ENCODE measurements at places on chromosomes 7 and 10. TPM values are rescaled to one million over a fixed set of nuclear protein-coding genes. Genes with fewer than 3 reads are reported as not detected.

GRCh38 chr10:110859973-110860376 lies 11.8 kb upstream of the PDCD4 start:
- no peak for DNase-seq

DNA sequence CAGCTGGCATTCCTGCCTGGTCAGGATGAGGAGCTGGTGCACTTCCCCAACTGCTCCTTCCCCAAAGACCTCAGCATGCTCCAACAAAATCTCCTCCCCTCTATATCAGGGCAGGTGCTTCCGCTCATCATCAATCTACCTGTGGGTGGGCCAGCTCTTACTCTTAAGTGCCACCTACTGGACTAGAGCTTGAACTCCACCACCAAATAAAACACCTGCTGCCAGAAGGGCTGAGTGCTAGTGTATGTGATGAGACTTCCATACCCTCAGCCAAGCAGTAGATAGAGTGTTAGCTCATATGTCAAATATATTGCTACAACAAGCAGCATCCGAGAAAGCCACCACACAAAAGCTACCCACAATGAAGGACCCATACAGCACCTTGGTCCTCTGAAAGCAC lies 264.3 kb downstream of the RNLS start:
- no peak for DNase-seq

- peak; percentile 46 for DNase-seq
Measured at GRCh38 chr10:132294561-132295318, 13.0 kb downstream of the STK32C start.

- DNase-seq, result no peak
Measured at GRCh38 chr7:14551310-14551709, 351.2 kb downstream of the DGKB start.

- no peak for DNase-seq
Measured at GRCh38 chr7:70114806-70115205, 516.5 kb downstream of the AUTS2 start.

DNA sequence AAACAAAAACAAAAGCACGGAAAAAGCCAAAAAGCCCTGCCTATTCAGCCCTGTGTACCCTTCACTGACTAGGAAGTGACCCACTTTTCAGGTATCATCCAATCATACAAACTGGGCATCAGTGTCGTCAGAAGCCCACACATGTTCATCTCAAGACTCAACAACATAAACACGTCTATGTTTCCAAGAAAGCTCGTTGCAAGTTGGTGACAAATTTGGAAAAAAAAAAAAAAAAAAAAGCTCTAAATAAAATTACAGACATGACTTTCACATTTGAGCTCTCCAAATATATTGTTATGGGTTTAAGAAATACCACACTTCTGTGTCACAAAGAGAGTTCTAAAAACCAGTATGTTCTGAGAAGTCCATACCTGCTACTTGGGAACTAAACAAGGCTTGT lies 204.7 kb upstream of the KLF14 start:
- DNase-seq, result no peak

- no peak for DNase-seq
Measured at GRCh38 chr7:138538518-138538917, 78.5 kb downstream of the TRIM24 start.

DNA sequence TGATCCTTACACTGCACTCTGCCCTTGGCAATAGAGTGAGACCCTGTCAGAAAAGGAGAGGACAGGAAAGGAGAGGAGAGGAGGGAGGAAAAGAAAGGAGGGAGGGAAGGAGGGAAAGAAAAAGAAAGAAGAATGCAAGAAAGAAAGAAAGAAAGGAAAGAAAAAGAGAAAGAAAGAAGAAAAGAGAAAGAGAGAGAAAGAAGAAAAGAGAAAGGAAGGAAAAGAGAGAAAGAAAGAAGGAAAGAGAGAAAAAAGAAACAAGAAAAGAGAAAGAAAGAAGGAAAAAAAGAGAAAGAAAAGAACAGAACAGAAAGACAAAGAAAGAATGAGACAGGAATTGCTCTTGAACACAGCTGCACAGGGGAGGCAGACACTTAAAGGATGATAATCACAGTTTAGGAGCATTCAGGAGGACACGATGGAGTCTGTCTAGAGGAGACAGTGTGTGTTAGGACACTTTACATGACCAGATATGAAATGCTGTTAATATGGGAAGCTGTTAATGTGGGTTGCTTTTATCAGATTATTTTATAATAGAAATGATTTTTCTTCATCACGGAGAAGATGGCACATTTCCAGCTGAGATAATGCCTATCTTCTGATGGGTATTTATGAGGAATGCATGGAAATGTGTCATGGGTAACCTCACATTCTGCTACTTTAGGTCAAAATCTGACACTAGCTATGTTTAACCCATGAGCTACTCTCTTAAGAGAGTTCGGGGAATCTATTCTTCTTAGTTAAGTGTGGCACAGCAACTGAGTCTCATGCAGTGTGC lies 160.5 kb downstream of the BAMBI start:
- DNase-seq, result no peak

GRCh38 chr7:18708204-18708603 lies 212.7 kb downstream of the HDAC9 start:
- DNase-seq, result no peak

GRCh38 chr7:114924038-114924712 lies 2.3 kb downstream of the MDFIC start:
- no peak for DNase-seq

GRCh38 chr7:41641011-41641664 lies 61.8 kb downstream of the INHBA start:
- no peak for DNase-seq

- DNase-seq, result no peak
Measured at GRCh38 chr7:139799586-139799985, 21.8 kb upstream of the HIPK2 start.

GRCh38 chr10:30598105-30598776 lies 31.3 kb downstream of the LYZL2 start:
- DNase-seq, result no peak

DNA sequence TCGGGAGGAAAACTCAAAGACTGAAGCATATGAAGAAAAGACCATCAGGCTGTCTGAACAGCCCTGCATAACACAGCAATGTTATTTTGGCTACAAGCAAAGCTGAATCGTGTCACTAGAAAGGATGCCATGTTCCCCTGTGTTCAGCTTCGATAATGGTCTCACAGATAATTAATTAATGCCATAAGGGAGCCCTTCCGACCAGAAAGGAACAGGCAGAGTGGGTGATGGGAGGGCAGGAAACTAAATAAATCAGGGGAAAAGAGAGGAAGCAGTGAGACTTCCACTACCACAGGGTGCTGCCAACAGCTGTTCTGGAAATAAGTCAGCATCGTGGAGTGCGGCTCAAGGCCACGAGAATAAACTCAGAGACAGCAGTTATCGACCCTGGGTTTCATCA lies 3.2 kb downstream of the PTPRN2 start:
- DNase-seq, result no peak

Gene MGMT
- 24.5 TPM for total RNA-seq

Gene CCDC172
- total RNA-seq, result not detected

Gene JAKMIP3
- 1.1 TPM for total RNA-seq

Gene OPALIN
- total RNA-seq, result not detected

Gene PANK1
- total RNA-seq, result 4.9 TPM

Gene IRF5
- total RNA-seq, result 8.7 TPM
